Iris pigment epithelial cell (primary cell): ENCODE measurements at places on chromosomes 7 and 10.

DNA sequence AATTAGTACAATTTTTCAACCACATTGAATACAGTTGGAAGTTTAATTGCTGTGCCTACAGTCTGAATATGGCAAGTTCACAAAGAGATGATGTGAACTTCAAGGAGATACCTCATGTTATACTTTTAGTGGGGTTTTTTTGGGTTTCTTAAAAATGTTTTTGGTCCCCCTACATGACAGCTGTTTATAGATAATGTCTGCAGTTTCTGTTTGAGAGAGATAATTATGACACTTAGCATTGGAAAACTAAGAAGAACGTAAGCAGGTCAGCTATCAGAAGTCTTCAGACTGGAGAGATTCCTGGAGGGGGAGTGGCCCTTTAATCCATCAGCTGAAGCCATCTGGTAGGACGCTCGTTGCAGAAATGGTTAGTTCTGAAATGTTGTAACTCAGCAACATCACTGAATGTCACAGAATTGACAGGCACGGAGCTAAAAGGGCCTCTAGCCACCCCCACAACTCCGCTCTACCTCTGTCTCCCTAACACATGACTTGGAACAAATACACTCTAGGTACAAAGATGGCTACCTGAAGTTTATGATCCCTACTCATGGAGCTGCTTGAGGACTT, 29.0 kb downstream of the TIMM23 start:
- no peak for DNase-seq

DNA sequence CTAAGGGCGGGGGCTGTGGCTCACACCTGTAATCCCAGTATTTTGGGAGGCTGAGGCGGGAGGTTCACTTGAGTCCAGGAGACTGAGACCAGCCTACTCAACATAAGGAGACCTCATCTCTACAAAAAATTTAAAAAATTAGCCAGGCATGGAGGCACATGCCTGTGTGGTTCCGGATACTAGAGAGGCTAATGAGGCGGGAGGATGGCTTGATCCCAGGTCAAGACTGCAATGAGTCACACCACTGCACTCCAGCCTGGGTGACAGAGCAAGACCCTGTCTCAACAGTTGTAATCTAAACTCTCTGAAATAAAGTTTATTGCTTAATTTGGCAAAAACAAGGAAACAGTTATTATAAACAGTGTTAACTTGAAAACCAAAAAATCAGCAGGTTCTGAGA, 123.3 kb downstream of the USP6NL start:
- peak; percentile 34 for DNase-seq

GRCh38 chr10:64699244-64699643, 1178.0 kb downstream of the REEP3 start:
- no peak for DNase-seq

GRCh38 chr7:37107047-37107750, 341.5 kb downstream of the ELMO1 start:
- DNase-seq, result no peak

DNA sequence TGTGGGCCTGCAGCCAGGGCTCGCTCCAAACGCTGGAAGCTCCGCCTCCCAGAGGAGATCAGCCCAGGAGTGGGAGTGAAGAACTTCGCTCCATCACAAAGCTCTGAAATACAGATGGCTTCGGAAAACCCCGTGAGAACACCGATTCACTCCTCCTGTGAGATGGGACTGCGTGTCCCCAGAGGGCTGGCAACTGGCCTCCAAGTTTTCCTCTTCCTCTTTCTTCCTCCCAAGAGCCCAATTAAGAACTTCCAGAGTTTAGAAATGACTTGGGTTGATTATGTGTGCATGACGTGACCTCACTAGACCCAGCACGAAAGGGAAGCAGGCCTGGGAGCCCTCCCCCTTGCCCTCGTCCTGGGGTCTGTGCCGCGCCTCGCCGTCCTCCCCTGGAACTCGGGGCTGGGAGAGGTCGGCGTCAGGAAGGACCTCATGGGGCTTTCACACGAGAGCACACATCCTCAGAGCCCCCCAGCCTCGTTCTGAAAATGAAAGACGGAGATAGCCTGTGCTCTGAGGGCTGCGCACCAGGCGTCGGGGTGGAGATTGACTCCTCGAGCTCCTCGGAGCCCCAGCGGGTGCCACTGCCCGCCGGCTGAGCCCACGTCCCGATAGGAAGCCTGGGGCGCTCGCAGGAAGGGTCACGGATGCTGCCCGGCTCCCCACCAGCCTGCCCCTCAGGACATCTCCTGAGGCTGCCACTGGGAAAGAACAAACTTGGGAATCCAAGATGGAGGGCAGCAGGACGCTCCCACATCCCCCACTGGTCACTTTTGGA, 37.8 kb downstream of the PTPRN2 start:
- no peak for DNase-seq

- DNase-seq, result no peak
Measured at GRCh38 chr7:47357863-47358262, 224.0 kb downstream of the TNS3 start.

DNA sequence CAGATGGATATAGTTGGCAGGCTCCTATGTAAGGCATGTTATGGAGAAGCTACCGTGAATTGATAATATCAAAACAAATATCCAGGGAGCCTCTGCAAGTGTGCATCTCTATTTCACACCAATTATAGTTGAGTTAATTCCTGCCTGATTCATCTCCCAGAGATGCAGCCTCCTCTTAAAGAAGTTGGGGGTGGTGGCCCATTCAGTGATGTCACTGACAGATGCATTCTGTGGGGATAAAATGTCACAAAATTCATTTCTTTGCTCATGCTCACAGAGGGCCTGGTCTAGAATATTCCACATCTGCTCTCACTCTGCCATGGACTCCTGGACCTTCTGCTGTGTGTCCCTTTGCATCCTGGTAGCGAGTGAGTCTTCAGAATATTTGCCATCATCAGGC, 189.1 kb upstream of the PRSS1 start:
- no peak for DNase-seq

DNA sequence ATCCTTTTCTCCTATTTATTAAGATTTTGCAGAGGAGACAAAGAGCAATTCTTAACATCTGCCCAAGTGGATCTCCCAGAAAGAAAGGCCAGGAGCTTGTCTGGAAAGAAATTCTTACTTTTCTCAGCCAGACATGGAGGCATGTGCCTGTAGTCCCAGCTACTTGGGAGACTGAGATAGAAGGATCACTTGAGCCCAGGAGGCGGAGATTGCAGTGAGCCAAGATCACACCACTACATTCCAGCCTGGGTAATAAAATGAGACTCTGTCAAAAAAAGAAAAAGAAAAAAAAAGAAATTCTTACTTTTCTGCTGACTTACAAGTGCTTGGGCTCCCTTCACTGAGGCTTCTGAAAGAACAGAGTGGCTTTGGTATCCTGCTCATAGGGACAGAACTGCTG, 2.4 kb upstream of the CYP3A43 start:
- no peak for DNase-seq

DNA sequence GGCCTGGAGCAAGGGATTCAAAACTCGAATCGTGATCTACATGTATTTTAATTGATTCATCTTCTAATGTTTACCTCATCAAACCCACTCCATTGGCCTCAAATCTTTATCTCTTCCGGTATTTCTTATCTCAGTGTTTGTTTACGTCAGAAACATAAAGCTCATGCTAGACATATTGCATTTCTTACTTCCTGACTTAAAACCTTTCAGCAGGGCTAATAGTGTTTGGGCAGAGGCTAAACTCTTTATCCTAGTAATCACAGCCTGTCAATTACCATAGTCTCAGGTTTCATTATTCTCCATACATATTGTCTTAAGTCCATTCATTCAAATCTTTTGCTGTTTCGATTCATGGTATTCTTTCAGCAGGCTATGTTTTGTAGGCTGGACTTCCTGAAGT, 81.3 kb upstream of the AGR3 start:
- peak; percentile 37 for DNase-seq

DNA sequence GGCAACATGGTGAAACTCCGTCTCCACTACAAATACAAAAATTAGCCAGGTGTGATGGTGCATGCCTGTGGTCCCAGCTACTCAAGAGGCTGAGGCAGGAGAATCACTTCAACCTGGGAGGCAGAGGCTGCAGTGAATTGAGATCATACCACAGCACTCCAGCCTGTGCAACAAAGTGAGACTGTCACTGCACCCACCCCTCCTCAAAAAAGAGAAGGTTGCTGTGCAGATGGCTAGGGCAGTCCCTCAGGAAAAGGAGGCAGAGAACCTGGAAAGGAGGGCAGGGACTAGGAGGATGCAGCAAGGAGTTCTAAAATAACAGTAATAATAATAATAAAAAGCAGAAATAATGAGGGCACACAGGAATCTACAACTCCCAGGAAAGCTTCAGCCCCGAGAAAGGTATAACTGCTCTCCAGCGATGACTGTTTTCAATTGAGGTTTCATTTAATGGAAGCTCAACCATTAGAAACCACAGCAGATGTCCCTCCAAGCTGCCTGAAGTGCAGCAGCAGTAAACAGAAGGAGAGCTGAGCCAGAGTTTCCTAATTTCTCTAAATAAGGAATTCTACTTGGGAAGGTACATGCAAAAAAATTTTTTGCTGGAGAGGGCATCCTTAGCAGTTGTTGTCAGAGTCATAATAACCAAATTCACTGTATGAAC, 326.5 kb downstream of the GATA3 start:
- DNase-seq, result no peak

- peak; percentile 73 for DNase-seq
Measured at GRCh38 chr7:47556511-47557180, 25.3 kb downstream of the TNS3 start.

GRCh38 chr10:61623161-61623560, 39.6 kb upstream of the CABCOCO1 start:
- no peak for DNase-seq

GRCh38 chr7:157601530-157601929, 264.7 kb downstream of the DNAJB6 start:
- DNase-seq, result no peak

DNA sequence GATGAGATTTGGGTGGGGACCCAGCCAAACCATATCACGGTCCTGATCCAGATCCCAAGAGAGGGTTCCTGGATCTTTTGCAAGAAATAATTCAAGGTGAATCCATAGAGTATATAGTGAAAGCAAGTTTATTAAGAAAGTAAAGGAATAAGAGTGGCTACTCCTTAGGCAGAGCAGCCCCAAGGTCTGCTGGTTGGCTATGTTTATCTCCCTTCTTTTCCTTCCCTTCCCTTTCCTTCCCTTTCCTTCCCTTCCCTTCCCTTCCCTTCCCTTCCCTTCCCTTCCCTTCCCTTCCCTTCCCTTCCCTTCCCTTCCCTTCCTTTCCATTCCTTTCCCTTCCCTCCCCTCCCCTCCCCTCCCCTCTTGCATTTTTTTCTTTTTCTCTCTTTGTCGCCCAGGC, 35.2 kb downstream of the OTUD1 start:
- DNase-seq, result no peak

DNA sequence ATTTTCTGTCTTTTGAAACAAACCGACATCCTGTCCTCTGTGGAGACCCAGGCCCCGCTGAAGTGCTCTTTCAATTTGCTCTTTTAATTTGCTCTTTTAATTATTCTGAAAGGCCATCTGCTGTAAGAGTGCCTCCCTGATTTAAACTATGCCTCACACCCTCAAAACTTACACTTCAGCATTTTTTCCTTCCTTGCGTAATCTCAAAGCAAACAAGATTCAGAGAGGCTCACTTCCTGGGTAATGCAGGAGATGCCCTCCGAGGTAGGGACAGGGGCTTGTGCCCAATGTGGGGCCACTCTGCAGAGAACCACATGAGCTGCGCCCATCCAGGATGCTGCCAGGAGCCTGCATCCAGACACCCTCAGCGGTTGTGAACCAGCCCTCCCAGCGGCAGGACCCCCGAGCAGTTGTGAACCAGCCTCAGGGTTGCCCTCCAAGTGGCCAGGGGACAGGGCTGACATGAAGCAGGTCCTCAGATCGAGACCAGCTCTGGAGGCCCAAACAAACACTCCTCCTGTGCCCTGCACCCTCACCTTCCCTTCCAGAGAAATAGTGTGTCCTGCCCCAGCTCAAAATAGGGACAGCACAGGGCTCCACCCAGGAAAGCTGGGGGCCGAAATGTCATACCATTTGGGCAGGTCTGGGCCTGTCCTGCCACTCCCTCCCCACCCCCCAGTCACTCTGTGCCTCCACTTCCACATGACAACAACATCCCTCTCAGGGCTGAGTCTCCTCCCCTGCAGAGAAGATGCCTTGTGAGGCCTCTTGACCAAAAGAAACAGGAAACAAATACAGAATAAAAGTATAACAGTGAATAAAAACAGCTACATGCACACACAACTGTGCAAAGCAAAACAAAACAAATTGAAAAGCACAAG, 190.4 kb downstream of the PTPRN2 start:
- DNase-seq, result no peak

- DNase-seq, result no peak
Measured at GRCh38 chr10:77189520-77189919, 448.1 kb downstream of the KCNMA1 start.

DNA sequence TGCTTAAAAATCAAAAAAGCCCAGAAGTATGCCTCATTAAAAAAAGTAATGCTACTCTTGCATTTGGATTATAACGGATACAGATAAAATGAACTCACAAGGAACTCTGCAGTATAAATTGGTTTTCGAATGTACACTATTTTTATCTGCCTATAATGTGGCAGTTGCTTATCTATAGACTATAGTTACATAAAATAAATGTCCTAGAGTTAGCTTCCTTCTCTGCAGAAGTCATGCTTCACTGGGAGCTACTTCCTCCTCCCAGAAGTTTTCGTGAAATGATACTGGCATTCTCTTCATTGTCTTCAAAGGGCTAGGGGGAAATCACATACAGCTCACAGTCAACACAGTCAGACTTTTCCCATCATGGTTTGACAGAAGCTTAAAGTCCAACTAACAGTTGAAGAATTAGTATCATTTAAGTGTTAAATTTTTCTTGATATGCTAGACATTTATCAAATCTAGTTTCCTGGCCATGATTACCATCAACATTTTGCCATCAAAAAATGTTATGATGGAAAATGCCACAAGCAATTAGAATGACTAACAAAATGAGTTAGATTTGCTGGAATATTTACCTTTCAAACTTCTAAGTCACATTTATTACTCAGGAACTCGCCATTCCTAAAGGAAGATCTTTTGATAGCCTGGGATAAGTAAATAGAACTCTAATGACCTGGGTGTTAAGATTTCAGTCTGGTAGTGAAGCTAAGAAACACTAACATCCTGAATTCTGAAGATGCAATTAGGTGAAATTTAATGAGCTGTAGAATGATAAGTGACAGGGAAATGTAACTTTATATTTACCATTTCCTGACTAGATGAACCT, 87.3 kb upstream of the TRIL start:
- DNase-seq, result no peak

DNA sequence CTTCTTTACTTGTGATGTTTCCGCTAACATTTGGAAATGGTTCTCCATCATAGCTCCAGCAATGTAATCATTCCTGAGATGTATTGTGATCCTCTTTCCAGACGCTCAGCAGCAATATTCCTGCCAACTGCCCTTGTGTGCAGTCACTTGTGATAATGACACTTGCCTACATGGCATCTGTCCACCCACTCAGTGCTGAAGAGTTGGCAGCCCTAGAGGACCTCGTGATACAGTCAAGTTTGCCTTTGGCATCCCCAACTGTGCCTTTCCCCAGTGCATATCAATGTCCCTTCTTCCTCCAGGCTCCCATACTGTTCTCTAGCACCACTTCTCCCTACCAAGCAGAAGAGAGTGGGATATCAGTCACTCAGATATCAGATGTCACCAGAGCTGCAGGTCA, 64.9 kb downstream of the MYOF start:
- no peak for DNase-seq

- DNase-seq, result no peak
Measured at GRCh38 chr7:37398403-37398802, 50.3 kb downstream of the ELMO1 start.

- peak; percentile 89 for DNase-seq
Measured at GRCh38 chr7:130095812-130096211, 25.5 kb downstream of the KLHDC10 start.

- no peak for DNase-seq
Measured at GRCh38 chr7:375321-375831, 85.4 kb downstream of the FOXL3 start.

GRCh38 chr10:83545901-83546391, 593.4 kb upstream of the GHITM start:
- no peak for DNase-seq
